Stimulated activated CD8-positive, alpha-beta memory T cell treated with anti-CD3 and anti-CD28 coated beads, Interleukin-15, amount 100 ng/mL, for 4 hours (primary cell): ENCODE measurements at places on chromosomes 5 and 9.

DNA sequence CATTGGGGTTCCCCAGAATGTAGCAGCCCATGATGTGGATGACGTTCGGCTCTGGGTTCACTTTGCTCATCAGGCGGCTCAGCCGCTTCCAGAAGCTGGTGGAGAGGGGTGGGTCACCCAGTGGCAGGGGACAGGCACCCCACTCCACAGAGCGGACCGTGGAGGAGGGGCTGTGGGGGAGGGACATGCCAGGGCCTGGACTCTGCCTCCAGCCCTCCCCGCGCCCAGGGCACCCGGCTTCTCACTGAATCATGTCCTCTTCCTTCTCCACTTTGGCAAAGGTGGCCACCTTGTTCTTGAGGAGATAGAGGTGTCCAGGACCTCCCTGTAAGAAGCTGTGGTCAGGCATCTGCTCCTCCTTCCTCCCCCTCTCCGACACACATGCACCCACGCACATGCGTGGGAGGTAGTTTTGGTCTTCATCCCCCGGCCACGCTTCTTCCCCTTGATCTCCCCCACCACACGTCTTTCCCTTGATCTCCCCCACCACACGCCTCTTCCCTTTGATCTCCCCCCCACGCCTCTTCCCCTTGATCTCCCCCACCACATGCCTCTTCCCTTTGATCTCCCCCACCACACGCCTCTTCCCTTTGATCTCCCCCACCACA lies 8.9 kb upstream of the ENTPD8 start:
- DNase-seq: no peak

DNA sequence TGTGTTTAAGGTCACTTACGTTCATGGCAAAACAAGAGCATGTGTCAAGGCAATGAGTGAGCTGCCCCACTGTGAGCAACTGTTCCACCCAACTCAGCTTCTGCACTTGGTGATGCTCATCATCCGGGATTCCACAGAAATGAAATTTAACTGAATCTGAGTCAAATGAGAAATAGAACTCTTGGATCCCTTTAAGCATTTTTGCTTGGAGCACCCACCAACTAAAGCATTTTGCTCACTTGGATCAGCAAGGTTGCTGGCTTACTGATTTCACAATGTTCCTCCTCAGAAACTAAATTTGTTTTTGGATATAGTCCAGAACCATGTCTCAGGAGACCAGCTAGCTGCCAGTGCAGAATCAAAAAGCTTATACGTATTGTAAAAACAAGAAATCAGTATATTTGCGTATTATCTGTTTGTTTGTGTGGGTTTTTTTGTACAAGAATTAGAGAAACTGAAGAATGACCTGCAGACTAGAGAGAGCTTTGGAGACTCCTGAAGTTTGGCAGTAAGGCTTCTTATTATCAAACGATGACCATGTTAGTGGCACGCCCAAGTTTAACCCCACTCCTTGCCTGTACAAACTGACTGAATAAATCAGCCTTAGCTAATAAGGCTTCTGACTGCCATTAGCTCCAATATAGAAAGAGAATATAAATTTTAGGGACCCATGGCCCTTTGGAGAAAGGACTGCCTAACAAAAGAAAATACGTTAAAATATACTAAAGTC lies 153.8 kb upstream of the FST start:
- no peak for DNase-seq

- no peak for DNase-seq
Measured at GRCh38 chr5:159047086-159047485, 52.6 kb downstream of the EBF1 start.

GRCh38 chr5:92991581-92992067 lies 589.4 kb downstream of the NR2F1-AS1 start:
- no peak for DNase-seq

DNA sequence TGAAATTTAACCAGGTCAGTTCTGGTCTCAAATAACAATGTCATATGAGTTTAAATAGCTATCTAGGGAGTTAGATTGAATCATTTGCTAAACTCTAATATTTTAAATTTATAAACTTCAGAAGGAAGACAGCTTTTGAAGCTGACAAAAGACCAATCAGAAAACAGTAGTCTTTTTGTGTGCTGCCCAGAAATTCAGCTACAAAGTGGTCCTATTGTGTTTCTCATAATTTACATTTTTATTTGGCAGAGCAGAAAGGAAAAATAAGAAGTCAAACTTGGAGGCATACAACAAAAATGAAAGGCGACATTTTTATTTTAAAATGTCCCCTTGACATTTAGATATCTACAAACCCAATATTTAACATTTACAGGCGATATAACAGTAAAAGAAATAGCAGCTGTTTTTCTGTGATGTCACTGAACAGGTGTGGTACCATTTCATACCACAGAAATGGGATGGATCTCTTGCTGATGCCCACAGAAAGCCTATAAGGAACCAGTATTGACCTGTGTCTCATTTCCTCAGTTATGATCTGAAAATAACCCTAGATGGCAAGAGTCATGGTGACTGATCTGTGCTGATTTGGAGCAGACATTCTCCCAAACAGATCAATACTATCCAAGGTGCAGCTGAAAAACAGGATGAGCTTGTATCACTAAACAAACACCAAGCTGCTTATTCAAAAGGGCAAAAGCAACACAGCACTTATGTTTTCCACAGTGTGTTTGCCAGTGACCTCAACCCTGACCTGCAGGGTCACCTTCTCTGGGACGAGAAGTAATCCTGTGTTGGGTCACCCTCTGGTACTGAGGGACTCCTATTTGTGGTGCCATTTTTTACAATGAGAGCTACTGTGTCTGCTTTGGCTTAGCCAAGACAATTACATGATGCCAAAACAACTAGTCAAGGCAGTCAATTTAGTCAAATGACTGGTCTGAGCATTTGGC lies 3.6 kb upstream of the FST start:
- DNase-seq: no peak
